ENCODE measurements at places on chromosomes 6 and 20.

GRCh38 chr6:1930356-1930755 lies 315.0 kb downstream of the GMDS start:
- no peak for DNase-seq

- DNase-seq, result no peak
Measured at GRCh38 chr6:46072866-46073265, 56.9 kb upstream of the ENPP4 start.

DNA sequence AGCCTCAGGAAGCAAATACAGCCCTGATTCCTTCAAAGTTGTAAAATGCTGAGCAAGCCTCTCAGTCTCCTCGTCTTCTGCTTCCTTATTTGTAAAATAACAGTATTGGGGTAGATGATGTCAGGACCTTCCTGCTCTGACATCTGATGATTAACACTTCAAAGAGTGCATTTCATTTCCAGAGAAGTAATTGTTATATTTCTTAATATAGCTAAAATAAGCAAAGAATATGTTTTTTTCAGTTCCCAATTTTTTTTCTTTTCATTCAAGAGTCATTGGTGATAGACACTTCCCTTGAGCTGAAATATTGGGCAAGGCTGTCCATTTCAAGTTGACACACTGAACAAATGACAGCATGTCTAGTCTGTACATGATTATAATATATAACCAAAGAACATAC lies 53.4 kb downstream of the SLX4IP start:
- DNase-seq, result no peak

GRCh38 chr6:93088621-93089501 lies 330.5 kb downstream of the EPHA7 start:
- no peak for DNase-seq

DNA sequence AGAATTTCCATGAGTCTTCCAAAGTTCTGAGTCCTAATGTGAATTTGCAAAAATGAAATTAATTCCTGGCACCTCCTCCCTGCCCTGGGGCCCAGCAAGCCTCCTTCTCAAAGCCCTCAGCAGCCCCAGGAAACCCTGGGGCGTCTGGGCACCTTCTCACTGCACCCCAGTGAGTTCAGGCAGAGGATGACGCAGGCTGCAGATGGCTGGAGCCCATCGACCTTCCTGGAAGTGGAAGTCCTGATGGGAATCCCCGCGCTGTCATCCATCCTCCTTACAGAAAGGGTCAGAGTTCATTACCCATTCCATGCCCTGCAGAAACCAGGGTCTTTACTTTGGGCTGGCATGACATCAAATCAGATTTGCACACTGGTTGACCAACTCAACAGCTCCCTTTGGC lies 31.6 kb downstream of the DLL1 start:
- DNase-seq, result no peak

- DNase-seq, result no peak
Measured at GRCh38 chr6:168851460-168852375, 401.9 kb downstream of the THBS2 start.
